Activated naive CD4-positive, alpha-beta T cell treated with Interleukin-2 at 50 U/mL for 16 hours (primary cell): ENCODE measurements at places on chromosomes 13 and 19.

DNA sequence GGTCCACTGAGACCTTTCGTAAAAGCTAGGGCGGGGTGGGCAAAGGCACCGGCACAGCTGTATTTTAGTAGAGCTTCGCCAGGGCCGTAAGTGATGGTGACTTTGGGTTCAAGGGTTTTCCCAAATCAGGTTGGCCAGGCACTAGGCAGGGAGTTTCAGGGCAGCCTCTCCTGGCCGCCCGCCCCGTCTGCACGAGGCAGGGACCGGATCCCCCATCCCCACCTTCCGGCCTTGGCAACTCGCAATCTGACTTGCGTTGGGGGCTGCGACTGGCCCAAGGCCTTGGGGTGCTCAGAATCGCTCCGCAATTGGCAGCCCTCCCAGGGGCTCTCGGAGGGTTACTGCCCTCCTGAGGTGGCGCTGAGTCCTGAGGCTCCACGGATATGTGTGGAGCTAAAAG is 4.1 kb upstream of the ZIC5 start:
- DNase-seq, result no peak

- no peak for DNase-seq
Measured at GRCh38 chr13:73898276-73898675, 235.9 kb downstream of the KLF12 start.

- no peak for DNase-seq
Measured at GRCh38 chr19:41910992-41911888, 17.0 kb downstream of the ERFL start.

DNA sequence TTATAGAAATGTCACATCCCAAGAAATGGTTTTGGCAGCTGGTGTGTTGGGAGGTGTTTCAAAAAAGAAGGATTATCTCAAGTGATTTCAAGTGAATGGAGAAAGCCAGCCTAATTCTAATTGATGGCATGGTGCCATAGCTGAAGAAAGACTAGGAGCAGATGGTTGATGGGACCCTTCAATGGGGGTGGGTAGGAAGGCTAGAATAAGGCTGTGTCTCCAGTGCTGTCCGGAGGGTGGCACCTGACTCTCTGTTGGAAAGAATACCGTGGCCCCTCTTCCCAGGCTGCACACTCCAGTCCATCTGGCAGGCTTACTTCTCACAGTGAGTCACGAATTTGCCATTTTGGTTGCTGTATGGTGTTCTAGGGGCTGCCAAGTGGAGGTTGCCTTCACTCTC is 51.0 kb upstream of the GPR12 start:
- DNase-seq, result no peak

GRCh38 chr19:51125421-51126075 is 842 bp downstream of the SIGLEC9 start:
- no peak for DNase-seq

DNA sequence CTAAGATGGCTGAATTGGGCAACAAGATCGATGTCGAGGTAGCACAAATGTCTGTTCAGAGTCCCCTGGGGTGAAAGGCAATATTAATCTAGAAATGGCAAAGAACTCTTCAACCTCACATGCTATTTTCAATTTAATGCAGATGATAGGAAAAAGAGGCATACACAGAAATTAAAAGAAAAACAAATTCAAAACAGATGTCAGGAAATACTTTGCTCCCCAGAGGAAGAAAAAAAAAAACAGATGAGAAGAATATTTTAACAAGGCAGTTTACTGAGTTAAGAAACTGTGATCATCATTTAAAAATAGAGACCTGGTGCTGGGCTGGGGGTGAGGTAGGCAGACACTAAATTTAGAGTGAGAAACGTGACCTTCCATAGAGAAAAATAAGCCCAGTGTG is 421.9 kb upstream of the ARGLU1 start:
- no peak for DNase-seq

DNA sequence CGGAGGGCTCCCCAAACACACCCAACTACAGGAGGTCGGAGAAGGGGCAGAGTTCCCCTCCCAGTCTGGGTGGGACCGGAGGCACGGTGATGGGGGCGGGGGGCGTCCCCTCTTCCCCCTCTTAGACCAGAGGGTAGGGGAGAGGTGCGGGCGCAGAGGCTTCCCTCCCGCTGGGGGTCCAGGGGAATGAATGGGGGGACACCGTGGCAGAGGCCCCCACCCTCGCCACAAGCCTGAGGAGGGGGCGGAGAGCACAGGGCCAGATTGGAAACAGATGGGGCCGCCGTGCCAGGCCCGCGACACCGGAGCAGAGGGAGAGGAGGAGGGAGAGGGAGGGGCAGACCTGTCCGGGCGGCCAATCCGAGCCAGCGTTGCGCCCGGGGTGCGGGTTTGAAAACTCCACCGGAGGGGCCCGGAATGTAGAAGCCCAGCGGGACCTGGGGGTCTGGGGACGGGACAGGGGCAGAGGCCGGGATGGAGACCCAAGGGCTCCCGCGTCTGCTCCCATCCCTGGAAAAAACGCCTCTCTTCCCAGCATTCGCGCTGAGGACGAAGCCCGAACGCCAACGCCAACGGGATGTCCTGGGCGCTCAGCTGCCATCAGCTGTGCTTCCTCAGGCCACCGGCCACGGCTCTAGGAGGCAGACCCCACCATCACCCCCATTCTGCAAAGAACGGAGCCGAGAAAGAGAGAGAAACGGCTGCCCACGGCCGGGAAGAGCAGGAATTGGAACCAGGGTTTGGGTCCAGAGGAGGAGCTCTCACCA is 46.8 kb downstream of the PTPRS start:
- DNase-seq, result no peak

GRCh38 chr13:35789335-35790165 is 313.1 kb upstream of the MAB21L1 start:
- DNase-seq, result no peak

DNA sequence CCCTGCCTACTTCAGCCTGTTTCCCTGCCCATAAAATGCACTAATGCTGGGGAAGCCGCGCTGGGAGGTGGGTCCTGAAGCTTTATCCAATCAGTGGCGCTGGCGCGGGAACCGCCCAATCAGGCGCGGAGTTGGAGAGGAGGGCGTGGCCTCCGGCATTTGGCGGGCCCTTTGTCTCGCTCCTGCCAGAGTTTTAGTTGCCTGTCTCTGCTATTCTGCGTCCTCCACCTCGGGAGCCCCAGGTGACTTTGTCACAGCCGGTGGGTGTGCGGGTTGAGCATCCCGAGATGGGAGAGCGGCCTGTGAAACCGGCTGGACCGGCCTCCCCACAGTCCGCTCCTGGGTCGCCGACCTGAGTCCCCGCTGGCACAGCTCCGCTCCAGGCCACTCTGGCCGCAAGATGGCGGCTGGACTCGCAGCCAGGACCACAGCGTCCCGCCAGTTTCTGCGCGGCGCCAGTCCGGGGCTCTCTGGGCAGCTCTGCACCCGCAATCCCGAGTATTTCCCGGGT is 30.7 kb upstream of the ZNF429 start:
- DNase-seq, result peak; percentile 74

GRCh38 chr13:33003458-33004019 is 12.7 kb upstream of the KL start:
- DNase-seq, result no peak

DNA sequence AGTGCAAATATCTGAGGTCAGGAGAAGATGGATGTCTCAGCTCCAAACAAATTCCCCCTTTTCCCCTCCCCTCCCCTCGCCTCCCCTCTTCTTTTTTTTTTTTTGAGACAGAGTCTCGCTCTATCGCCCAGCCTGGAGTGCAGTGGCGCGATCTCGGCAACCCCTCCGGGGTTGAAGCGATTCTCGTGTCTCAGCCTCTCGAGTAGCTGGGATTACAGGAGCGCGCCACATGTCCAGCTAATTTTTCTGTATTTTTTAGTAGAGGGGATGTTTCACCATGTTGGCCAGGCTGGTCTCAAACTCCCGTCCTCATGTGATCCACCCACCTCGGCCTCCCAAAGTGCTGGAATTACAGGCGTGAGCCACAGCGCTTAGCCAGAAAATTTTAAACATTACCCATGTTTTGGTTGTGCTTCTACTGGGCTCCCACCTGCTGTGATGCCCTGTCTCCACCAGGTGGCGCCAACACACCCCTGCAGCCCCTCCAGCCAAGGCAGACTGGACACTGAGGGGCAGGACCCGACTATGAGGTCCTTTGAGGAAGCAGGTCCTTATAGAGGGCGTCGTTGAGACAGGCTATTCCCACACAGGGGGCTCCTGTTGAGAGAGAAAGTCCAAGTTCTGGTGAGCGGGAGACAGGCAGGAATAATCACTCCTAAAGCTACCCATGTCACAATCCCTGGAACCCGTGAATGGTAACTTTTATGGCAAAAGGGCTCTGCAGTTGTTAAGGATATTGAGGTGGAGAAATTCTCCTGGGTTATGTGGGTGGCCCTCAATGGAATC is 6.3 kb downstream of the ERICH4 start:
- peak; percentile 76 for DNase-seq

DNA sequence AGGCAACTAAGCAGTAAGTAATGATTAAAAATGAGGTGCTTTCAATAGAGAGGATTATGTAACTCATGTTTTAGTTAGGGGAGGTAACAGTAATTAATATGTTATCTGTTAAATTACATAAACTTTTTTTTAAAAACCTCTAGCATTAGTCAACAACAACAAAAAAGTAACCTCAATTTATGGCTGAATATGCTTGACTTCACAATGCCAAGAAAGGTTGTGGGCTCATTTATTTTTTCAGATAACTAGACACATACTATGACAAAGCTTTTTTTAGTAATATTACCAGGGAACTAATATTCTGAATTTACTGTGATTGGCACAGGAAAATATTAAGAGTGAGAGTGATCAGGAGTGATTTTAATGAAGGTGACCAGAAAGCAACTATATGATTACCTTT is 54.9 kb downstream of the KCNRG start:
- no peak for DNase-seq

DNA sequence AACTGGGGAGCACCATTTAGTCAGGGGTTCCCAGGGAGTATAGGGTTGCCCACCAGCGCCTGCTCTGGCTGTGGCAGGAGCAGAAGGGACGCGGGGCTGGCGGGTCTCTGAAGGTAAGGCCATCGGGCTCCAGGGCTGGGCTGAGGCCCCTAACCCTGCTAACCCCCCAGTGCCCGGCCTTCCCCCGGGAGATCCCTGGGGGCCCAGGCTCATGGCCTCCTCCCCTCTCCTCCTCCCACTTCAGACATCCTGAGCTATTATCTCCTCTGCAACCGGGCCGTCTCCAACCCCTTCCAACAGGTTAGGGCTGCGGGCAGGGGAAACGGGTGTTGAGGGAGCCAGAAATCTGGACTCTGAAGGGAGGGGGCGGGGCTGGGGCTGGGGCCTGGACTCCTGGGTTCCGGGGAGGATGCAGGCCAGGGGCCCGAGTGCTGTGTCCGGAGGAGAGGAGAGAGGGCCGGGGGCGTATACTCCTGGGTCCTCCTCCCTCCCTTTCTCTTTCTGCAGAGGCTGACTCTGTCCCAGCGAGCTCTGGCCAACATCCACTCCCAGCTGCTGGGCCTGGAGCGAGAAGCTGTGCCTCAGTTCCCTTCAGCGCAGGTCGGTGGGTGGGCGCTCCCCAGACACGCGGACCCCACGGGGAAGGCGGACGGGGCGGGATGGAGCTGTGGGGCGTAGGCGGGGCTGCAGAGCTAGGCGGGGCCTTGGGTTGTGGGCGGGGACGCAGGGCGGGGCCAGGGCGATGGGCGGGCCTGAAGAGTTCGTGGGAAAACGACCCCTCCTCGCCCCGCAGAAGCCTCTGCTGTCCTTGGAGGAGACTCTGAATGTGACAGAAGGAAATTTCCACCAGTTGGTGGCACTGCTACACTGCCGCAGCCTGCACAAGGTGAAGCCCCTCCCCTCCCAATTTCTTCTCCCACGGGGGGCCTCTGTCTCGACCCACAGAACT is 15.3 kb downstream of the TTYH1 start:
- peak; percentile 42 for DNase-seq

DNA sequence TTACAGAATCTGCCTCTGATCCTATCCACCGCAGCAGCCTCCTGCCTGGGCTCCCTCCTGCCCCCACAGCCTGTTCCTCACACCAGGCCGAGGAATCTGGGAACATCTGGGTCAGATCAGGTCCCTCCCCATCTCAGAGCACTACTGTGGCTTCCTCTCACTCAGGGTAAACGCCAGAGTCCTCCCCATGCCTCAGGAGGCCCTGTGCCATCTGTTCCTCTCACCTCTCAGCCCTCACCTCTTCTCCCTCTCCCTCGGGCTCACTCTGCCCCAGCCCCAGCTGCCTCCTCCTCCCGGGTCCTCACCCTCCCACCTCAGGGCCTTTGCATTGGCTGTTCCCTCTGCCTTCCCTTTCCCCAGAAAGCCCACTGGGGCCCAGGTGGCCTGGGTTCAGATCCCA is 18.2 kb downstream of the FCGBP start:
- no peak for DNase-seq

GRCh38 chr19:13013649-13014048 is 18.4 kb downstream of the NFIX start:
- DNase-seq, result no peak

DNA sequence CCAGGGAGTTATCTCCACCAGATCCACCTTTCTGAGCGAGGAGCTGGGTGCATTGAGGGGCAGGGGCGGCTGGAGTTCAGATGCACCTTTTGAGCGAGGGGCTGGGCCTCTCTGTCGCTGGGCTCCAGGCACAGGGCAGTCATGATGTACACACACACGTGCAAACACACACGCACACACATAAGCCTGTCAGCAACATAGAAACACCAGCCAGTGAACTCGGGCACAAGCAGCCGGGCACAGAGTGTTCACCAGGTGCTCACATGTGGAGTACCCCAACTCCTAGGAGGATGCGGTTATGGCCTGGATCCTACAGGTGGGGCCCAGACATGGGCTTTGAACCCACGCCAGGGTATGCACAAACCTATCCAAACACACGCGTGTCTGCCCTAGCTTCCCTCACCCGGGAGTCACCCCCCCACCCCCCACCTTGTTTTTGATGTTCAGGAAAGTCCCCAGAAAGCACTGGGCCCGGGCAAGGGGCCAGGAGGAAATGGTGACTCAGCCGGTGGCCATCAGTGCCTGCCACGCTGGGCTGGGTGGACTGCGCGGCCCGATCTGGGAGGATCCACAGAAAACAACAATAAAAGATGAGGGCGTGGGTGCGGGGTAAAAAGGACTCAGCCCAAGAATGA is 13.3 kb downstream of the ARRDC2 start:
- DNase-seq, result peak; percentile 76

DNA sequence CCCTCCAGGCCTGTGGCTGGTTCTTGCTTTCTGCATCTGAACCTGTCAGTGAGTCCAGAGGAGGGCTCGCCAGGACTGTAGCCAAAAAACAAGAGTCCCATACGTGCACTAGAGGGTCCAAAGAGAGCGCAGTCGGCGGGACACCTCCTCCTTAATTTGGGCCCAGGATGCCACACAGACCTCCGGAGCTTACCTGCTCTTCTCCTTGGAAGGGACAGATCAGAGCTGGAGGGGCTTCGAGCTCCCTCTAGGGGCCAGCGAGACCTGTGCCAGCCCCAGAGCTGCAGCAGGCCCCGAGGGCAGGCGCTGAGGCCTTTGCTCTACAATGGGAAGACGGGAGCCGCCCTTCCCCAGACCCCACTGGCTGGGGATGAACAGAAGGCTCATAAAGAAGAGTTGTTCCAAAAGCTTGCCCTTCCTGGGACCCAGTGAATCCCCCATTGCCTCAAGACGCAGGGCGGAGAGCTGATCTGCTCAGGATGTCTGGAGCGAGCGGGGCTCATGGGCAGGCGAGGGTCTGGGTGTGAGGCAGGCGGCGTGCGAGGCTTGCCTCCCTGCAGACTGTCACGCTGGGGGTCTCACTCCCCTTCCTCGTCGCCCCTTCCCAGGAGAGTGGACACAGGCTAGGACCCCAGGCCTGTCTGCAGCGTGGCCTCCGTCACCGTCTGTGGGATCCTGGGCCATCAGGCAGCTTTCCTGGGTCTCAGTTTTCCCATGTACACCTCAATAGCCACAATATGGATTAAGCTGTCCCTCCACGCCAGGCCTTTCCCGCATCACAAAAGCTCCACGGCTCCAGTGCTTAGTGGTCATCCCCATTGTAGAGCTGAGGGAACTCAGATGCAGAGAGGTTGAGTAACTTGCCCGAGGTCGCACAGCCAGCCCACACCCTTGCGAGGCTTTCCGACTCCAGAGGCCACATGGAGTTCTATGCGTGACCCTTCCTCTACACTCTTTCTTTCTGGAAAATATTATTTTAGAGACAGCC is 46.9 kb upstream of the VSTM2B start:
- DNase-seq, result no peak
